KBM-7 (cell line): ENCODE measurements at places on chromosomes 3 and 15.

GRCh38 chr15:89112341-89112971 lies 24.2 kb downstream of the ABHD2 start:
- no peak for DNase-seq

DNA sequence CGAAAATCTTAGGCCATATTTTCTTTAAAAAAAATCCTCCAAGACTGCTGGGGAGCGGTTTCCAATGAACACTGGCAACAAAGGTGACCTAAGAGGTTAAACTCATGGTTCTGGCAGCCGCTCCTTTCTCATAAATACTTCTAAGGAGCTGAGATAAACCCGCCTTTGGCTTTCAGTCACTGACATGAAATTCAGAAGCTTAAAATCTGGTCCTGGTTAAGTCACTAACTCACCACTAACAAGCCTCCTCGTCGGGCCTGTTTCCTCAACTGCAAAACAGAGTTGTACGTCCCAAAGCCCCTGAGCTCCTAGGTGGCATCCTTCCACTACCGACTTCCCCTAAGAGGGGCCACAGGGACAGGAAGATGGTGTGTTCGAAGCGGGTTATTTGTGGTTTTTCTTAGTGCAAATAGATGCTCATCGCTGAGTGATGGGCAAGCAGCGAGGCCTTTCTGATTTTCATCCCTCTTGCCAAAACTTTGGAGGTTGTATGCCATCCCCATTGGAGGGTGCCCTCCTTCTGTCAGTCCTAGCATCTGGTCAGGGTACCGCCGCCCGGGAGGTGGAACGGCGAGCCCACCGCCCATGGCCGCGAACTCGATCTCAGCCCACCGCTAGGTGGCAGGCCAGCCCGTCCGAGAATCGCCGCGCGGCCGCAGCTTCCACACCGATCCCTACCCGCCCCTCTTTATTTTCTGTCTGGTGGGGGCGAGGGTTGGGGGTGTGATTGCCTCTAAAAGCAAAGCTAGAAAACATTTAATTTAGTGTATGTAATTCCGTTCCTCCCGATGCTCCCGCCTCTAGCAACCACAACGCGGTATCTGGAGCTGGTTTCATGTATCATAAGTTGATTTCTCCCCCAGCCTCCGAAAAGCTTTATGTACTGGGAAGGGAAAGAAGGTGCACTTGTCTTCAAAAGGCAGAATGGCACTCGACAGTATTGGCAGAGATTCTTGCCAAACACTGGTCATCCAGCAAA lies 4.6 kb downstream of the BCL6 start:
- peak; percentile 79 for DNase-seq

- no peak for DNase-seq
These were observed 751.5 kb downstream of the SQOR start for GRCh38 chr15:46386356-46386755.

- no peak for DNase-seq
These were observed 35.4 kb downstream of the SMARCC1 start for GRCh38 chr3:47746264-47746663.

- DNase-seq: no peak
These were observed 11.8 kb downstream of the SLC28A2 start for GRCh38 chr15:45263854-45264253.

DNA sequence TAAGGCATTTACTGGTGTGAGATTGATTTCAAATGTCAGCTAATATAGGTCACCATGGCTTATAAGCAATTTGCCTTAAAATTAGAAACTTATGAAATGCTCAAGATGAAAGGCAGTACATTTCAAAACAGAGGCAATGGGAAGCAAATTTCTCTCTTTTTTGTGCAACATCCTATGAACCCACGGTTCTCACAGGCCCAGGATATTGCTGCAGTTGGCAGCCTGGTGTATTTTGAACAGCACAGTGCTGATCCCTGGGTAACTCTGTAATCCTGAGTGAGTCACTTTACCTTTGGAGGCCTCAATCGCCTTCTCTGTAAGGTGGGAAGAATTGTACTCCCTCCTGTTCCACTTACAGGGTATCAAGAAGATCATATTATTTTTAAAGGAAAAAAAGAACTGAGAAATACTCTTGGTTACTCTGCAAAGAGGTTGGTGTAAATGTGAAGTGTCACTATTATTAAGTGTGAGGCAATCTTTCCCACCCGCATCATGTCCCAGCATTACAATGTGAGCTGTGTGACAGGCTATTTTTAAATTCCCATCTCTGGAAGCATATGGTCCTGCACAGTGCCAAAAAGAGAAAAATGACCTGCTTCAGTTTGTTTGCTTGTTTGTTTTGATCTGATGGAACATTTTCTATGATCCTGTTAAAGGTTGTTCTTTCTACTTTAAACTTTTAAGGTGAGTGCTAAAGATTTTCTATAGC lies 190.1 kb upstream of the LPP start:
- DNase-seq: no peak

DNA sequence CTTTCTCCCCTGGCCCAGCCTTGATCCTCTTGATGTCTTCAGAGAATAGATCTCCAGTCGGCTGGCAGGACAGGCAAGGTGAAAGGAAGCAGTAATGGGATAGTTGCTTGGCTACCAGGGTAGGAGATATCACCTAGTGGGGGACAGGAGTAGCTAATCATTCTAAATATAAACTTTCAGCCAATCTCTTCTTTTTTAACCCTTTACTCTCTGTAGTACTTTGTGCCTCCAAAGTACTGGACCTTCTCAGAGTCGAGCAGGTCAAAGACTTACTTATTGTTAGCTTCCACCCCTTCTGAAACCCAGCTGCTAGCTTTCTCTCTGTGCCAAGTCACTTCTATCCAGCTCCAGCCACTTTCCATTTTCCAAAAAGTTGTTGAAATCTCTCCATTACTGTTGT lies 43.4 kb upstream of the FILIP1L start:
- no peak for DNase-seq

GRCh38 chr15:45637552-45638033 lies 2.8 kb downstream of the SQOR start:
- DNase-seq: peak; percentile 90

DNA sequence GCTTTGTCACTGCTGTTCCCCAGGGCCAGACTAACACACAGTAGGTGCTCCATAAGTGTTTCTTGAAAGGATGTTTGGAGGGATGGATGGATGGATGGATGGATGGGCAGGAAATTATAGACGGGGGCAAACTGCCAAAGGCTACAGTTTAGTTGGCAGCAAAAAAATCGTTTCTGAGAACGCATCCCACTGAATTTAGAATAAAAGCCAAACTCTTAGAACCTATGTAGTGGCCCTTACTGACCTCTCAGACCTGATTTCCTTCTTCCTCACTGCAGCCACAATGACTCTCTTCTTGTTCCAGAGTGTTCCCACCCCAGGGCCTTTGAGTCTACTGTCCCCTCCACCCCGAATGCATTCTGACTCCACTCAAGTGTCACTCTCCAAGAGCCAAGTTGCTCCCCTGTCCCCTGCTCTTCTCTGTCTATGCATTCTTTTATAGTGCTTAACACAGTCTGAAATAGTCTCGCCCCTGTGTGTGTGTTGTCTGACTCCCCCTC lies 5.2 kb upstream of the GATA2 start:
- DNase-seq: no peak

- DNase-seq: no peak
These were observed 104.4 kb downstream of the PPP2R3A start for GRCh38 chr3:136069933-136070332.

GRCh38 chr3:45644791-45645201 lies 44.4 kb upstream of the SACM1L start:
- no peak for DNase-seq

DNA sequence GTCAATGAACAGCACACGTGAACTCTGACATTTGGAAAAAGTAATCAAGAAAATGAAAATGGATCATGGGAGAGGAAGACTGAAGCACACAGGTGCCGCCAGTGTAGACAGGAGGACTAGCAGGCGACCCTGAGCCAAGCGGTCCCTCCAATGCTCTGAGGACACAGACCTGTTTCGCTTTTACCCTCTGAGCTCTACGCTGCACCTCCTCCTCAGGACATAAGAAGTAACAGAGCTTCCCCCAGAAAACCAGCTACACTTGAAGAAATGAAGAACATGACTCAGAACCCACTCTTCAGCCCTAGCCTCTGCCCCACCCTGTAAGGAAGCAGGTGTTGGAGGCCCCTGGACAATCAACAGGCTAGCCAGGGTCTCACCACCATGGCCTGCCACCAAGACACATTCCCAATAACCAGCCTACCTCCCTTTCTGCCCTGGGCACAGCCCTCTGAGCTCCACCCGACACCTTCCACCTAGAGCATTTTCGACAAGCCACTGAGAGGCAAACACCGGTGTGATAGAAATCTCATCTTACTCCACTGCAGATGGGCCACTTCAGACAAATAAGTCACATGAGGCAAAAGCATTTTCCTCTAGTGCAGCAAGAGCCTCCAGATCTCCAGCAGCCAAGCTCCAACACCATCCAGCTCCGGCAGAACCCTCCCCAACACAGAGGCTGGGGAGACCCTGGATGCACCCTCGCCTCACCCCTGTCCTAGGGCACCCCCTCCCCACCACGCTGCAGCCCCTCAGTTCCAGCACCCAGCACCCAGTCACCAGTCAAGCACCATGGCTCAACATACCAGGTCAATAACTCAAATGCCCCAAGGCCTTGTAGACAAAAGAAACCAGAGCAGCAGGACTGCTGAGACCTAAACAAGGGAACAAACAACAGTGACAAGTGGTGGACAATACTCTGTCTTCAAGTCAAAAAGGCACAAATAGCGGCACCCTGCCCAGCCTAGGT lies 11.4 kb downstream of the FAM174B start:
- no peak for DNase-seq

DNA sequence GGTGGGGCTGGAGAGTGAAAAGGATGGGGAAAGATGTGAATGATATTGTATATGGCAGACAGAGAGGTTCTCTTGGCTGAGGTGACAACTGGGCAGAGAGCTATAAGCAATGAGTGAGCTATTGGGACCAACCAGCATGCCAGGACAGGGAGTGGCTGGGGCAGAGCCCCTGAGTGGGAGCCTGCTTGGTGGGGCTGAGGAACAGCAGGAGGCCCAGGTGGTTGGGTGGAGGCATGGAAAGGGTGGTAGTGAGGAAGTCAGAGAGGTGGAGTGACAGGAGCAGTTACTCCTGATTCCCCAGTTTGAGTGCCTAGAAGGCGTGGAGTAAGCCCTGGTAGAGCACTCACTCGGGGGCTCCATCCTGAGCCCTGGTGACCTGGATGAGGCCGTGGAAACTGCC lies 15.5 kb upstream of the TNFAIP8L3 start:
- DNase-seq: no peak

DNA sequence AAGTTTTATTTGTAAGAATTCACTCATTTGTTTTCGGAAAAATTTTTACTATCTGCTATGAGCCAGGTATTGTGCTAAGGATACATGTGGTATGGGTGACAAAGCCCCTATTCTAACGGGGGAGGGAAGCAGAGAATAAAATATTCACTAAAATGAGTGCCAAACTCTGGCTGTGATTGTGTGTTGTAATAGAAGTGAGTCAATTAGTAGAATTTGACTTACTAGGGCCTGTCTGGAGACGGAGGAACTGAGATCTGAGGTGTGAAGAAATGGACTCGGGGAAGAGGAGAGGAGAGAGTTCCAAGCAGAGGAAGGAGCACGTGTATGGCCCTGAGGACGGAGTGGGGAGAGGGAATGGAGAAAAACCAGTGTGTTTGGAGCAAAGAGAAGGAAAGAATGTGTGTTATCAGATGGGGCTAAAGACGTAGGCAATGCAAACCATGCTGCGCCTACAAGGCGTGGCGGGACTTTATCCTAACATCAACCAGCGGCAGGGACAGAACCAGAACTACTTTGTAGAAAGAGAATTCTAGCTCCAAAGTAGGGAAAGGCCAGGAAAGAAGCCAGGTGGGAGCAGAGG lies 89.1 kb downstream of the OSBPL10 start:
- no peak for DNase-seq

- DNase-seq: no peak
These were observed 113.7 kb upstream of the NSMCE3 start for GRCh38 chr15:29383367-29383766.

DNA sequence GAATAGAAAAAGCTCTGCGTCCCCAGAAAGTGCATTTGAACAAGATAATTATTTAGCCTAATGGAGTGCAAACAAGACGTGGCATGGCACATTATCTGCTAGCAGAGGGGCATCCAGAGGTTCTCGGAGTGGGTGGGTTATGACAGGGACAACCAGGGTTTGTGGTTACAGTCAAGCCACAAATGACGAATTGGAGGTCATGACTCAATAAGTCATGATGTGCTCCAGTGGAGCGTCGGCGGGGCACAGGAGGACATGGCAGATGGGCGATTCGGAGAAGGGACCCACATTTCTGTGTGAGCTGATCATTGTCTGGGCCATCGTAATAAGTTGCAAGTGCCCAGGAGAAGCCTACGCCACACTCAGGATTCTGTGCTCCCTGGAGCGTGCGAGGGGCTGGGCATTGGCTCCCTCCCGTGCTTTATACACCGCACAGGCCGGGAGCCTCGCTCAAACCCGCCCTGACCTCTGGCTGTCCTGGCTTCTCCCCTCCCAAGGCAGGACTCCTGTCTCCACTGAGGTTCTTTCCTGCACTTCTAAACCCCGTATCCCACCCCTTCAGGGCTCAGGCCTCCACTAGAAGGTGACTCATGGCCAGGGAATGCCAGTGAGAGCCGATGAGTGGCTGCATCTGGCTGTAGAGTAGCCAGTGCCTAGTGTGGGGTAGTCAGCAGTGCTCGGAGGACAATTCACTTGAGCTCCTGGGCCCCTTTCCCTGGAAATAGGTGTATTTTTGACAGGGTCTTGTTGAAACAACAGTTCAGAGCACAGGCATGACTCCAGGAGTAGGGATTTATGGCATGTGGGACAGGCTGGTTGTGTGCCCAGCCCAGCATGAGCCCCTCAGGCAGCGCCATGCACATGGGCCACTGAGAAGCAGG lies 67.4 kb downstream of the GRIP2 start:
- no peak for DNase-seq

DNA sequence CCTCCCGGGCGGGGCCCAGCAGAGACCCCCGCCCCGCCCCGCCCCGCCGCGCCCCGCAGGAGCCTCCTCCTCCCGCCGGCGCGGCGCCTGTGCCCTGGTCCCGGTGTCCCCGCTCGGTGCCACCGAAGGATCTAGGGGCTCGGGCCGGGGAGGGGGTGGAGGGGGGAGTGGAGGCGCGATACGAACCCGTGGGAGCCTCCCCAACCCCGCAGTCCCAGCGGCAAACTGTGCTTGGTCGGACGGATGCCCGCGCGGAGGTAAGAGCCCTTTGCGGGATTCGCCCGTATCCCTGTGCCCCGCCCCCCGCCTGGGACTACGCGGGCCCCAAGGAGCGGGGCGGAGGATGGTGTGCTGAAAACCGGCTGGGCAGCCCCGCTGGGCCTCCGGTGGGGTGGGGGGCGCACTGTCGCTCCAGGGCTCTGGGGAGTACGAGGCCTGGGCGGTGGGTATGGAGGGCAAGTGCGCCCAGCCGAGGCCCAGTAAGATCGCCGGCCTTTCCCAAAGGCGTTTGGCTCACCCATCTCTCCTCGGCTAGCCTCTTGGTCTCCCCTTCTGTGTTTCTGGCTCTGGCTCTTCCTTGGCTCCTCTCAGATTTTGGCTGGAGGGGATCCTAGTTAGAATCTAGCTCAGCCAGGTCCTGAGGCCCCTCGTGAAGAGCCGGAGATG lies 65.6 kb upstream of the POLG start:
- DNase-seq: no peak
